ENCODE measurements at places on chromosomes 2 and 18. TPM values are rescaled to one million over a fixed set of nuclear protein-coding genes. Genes with fewer than 3 reads are reported as not detected.
A peak's percentile ranks its signal among the peaks of the same experiment; 100 is the strongest.

DNA sequence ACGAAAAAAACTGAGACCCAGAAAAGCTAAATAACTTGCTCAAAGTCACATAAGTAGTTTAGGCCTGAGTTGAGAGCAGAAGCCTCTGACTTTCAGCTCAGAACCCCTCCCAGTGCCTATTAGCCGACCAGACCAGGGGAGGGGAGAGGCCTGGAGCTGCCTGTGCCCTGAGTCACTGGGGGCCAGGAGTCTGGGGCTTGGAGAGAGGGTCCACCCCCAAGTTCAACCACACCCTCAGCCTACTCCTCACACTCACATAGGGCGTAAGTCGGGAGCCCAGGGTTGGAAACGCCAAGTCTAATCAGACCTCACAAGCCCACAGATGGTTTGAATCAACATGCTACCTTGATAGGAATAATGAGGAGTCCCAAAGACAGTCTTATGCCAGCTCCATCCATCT, 12.6 kb upstream of the PKDCC start:
- no peak for DNase-seq

SLC11A1 gene
- 4.5 TPM for total RNA-seq

GRCh38 chr2:157488877-157489276, 45.0 kb upstream of the CYTIP start:
- DNase-seq, result no peak

DNA sequence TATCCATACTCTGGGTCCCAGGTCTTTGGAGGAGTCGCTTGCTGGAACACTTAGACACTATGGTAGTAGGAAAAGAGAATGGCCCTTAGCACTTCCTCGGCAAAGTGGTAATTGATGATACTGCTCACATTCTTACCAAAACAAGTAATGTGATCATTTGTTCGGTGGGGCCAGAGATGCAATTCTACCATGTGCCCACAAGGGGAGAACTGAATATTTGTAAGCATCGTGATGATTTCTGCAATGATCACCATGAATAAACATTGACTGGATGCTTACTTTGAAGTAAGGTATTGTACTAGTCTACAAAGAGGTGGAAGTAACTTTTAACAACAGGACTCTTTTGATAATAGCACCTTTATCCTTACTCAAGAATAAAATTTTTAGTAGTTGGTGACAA, 109.7 kb downstream of the CD8B2 start:
- no peak for DNase-seq

MAIP1 gene
- total RNA-seq, result 29.2 TPM

GRCh38 chr2:59680863-59681262, 872.6 kb downstream of the BCL11A start:
- peak; percentile 31 for DNase-seq

DNA sequence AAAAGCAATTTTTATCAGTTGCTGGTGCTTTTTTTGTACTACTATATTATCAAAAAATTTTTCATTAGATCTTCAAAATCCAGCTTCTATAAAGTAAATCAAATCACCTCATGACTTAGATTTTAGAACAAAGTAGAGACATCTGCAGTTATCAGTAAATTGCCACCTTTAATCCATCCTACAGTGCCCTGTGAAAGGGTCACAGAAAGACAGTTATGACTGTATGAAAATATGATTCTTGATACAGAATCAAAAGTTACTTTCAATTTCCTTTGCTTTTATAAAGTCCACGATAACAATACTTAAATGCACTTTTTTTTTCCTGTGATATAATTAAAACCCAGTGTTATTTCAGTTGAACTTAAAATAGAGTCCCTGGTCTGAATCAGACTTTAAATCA, 61.4 kb downstream of the PRPF40A start:
- no peak for DNase-seq

- no peak for DNase-seq
These were observed 87.8 kb downstream of the GBX2 start for GRCh38 chr2:236080412-236080811.

GRCh38 chr2:1634681-1635341, 109.5 kb downstream of the PXDN start:
- no peak for DNase-seq

GRCh38 chr2:152309352-152310214, 25.4 kb upstream of the FMNL2 start:
- DNase-seq, result no peak

DNA sequence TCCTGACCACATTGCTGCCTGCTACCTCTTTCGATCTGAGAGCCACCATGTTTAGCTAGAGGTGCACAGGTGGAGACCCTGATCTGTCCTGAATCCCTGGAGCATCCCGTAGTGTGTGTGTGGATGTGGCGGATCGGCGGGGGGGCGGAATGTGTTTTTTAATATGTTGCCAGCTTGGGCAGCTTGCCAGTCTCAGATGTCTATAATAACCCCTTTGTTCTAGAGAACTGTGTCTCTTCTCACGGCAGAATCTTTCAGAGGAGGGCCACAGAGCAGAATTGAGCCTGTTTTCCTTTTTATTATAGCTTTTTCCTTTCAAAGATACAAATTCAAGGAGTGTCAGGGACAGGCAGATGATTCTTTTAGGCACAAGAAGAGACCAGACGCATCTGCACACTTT, 934.1 kb upstream of the KLHL29 start:
- DNase-seq, result no peak

ANKRD30BL gene
- not detected for total RNA-seq

DNA sequence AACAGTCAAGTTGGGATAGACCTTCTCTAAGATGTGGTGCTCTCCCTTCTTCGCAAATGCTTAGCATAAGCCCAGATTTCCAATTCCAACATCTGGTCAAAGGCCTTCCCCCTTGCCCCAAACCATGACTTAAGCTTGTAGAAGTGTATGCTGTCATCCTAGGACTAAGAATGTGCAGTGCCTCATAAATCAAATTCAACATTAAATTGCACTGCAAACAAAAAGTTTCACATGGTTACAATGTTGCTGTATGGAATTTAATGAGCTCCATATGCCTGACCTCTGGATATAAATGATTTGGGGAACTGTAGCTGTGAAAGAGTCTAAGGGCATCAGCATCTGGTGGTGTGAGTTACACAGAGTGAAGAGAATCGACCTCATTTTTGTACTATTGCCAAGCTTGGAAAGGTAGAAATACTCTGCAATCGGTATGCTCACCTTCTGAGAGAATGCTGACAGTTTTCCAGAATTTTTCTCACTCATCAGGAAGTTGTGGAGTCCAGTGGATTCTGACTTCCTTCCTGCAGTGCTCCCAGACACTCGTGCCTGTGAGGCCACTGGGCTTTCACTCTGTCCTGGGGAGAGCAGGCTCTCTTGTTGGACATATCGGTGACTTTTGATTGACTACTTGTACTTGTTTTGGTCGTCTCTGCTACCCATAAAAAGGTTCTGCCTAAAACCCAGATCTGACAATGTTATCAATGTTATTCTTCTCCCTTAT, 40.6 kb downstream of the FASTKD2 start:
- no peak for DNase-seq

DNA sequence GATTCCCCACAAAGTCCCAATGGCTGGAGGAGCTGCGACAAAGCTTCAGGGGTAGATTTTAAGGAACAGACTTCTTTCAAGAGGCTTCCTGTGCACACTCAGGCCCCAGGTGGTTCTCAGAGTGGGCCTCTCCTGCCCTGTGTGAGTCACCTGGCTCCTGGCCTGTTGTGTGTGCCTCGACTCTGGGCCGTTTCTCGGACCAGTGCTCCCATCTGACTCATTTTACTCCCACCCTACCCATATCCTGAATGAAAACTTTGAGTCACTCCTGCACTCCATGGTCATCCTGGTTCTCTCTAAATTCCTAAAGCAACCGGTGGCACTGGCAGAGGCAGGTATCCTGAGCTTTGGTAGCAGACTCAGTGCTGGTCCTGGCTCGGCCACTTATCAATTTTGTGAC, 84.1 kb downstream of the CELF4 start:
- no peak for DNase-seq

CYP1B1 gene
- total RNA-seq, result 16.9 TPM

CETN1 gene
- not detected for total RNA-seq

DNA sequence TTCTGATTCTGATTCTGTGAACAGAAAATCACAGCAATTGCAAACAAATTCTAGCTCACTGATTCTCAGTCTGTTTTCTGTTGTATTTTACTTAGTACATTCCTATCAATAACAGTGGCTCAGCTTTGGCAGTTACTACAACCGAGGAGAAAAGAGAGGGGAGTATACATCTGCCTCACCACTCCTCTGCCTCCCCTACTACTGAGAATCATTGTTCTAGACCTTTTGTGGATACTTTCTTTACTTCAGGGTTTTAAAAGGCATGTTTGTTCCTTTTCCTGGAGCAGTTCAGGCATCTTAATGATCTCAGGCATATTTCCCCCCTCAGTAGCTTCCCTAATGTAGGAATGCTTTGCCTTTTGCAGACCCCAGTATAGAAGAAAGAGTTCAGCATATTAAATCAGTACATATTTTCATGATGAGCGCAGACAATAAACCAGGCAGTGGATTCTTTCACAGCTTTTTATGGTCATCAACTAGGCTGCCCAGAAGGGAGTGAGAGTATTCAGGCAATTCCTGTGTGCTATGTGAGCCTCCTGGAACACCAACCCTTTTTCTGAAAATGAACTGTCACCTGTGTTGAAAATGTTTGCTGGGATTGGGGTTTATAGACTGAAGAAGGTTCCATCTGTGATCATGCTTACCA, 10.3 kb downstream of the STAMBP start:
- no peak for DNase-seq

- DNase-seq, result no peak
These were observed 7.0 kb downstream of the G6PC2 start for GRCh38 chr2:168907940-168908662.

LHCGR gene
- 0.10 TPM for total RNA-seq

- DNase-seq, result no peak
These were observed 189.1 kb downstream of the UBE2E3 start for GRCh38 chr2:181169503-181169902.

LIPG gene
- total RNA-seq, result not detected

DNA sequence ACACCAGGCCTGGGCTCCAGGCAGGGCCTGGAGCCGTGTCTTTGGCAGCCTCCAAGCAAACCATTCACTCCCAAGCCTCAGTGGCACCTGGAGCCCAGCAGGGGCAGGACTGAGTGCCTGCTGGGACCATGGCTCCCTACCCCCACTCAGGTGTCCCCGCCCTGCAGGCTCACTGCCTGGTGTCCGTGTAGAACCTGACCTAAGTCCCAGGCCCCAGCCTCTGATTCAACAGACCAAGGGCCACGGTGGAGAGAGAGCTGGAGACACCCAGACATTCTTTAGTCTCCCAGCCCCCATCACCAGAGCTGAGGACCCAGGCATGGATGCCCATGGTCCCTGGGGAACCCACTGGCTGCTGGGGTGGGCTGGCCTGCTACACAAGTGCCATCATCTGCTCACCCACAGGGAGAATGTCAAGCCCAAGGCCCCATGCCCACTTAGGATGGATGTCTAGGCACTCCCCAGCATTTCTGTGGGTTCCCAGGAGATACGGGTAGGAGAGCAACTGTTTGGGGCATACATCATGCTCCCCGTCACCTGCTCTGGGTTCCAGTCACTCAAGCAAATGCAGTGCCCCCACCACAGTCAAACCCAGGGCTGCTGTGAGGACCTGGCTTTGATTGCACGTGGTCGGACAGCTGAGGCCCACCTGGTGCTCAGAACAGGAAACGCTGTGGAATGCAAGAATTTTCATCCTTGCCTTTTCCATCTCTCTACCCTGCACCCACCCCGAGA, 42.9 kb upstream of the ATG16L1 start:
- DNase-seq, result no peak

- DNase-seq, result no peak
These were observed 11.2 kb upstream of the NABP1 start for GRCh38 chr2:191666732-191667131.

- DNase-seq, result peak; percentile 72
These were observed 85.4 kb upstream of the ATG16L1 start for GRCh38 chr2:233165895-233166661.

COA5 gene
- total RNA-seq, result 28.2 TPM

- DNase-seq, result no peak
These were observed 237.9 kb upstream of the MMADHC start for GRCh38 chr2:149825473-149825872.

DNA sequence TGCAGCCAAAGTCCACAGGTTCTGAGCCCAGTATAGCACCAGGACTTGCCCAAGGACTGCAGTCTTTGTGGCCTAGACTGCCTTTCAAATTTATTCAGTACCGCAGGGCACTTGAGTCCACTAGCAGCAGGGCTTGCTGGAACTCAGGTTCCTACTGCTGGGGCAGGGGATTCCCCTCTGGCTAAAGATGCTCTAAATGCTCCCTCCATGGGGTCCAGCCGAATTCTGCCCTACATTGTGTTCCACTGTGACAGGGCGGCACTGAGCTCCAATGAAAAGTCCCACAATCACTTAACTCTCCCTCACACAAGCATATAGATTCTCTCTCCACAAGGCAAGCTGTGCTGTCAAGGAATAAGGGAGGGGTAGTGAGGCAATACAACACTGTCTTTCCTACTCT, 518.1 kb upstream of the VRK2 start:
- no peak for DNase-seq

DNA sequence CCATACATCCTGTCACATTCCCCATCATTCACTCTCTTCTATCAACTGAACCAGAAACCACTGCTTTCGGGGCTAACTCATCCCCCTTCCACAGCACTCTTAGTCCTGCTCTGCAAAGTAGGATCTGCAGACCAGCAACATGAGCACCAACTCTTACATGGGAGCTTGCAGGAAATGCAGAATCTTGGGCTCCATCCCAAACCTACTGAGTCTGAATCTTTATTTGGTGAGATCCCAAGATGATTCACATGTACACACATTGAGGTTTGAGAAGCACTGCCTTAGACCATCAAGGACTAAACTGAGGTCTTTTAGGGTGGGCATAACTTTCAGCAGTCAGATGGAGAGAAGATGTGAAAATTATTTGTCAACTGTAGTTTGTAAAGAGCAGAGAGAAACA, 235.6 kb upstream of the EPHA4 start:
- no peak for DNase-seq

GRCh38 chr2:69914164-69914949, 552 bp upstream of the MXD1 start:
- DNase-seq, result peak; percentile 98

- no peak for DNase-seq
These were observed 786.8 kb downstream of the KCNJ3 start for GRCh38 chr2:155485141-155485842.

CRYGC gene
- not detected for total RNA-seq

DNA sequence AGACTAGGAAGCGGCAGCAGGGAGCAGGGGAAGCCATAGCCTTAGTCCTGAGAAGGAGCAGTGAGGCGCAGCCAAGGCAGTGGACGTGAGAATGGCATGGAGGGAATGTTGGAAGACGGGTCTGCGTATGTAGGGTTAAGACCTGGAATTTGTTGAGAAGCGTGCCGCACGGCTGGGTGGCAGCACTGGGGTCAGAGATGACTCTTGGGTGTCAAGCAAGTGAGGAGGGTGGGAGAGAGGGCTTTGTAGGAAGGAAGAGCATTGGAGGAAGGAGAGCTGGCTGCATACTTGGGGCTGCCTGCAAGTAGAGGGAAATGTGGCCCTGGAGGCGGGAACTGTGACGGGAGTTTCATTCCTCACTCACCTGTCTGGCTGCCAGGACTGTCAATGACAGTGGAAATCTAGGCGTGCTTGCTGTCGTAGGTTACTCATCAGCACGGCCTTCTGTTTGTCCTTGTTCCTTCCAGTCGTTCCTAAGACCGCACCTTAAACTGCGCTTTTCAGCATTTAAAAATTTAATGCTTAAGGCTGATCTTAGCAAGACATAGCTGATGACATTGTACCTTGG, 108.0 kb downstream of the ITGB1BP1 start:
- no peak for DNase-seq

SLC5A7 gene
- total RNA-seq, result 0.07 TPM
